Stimulated activated CD4-positive, alpha-beta T cell treated with anti-CD3 and anti-CD28 coated beads, Interleukin-12 subunit alpha, Interleukin-12 subunit beta, amount 100 ng/mL, for 48 hours (primary cell): ENCODE measurements at places on chromosomes 7 and 10.

GRCh38 chr7:143257501-143257900 is 5.7 kb upstream of the GSTK1 start:
- DNase-seq = no peak

DNA sequence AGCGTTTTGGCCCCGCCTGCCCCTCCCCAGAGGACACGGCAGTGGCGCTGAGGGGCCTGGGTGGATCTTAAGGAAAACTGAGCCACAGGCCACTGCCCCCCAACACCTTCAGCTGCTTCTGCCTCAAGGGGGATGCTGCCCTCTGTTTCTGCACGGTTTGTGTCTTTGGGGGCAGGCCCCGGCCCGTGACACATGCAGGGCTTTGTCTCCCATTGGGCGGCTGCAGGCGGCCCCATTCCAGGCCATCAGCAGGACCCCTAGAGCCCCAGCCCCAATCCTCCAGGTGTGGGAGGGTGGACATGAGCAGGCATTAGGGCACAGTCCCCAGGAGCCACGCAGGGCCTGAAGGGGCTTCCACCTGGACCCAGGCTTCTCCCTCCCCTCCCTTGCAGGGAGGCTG is 25.3 kb upstream of the PPP2R2D start:
- DNase-seq = no peak

DNA sequence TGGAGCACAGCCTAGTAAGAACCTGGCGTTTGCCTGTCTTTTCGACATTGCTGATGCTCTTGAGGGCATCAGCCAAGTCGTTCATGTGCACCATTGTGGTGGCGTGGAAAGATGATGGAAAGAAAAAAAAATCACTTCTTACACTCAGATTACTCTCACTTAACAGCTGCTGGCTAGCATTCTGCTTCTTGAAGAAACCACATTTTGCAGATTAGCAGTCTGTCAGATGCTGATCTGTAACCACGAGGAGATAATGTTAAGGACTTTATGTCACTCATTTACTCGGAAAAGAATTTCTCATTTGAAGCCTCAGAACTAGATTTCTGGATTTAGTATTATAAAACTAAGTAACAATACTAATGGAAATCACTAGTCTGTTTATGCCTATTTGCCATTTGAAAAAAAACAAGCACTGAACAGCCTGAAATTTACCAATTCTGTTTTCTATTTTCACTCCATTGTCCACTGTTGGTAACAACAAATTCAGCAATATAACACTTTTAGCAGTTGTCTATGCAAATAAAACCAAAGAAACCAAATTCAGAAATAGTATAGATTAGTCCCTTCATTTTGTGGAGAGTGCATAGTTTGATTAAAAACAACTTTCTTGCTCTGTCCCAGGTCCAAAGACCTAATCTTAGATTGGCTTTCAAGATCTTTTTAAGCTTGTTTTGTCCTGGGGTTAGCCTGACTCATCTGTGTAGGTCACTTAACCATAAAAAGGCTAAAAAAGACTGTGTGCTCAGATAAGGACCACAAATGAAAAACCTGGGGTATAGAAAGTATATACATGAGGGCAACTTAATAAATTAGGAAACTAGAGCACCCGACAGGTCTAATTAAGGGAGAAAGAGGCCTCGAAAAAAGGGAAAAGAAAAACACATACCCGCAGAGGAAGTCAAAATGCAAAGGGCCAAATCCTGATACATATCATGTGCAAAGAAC is 67.5 kb downstream of the NT5C2 start:
- no peak for DNase-seq

DNA sequence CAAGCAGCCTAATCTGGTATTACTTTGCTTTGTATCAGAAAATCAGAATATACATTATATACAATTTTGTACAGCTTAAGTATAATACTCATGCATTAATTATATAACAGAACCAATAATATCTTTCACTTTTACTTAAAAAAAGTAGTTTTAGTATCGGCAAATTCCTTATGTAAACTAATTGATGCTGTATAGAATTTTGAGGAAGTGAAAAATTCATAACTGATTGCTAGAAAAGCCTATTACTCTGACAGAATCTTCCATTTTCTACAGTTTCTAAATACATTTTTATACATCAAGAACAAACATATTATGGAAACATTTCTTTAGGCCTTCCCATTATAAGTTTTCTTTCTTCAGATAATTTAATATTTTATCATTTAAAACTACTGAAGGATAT is 124.0 kb upstream of the GPR22 start:
- no peak for DNase-seq

- no peak for DNase-seq
These were observed 716.6 kb upstream of the GALNT17 start for GRCh38 chr7:70415179-70415972.

DNA sequence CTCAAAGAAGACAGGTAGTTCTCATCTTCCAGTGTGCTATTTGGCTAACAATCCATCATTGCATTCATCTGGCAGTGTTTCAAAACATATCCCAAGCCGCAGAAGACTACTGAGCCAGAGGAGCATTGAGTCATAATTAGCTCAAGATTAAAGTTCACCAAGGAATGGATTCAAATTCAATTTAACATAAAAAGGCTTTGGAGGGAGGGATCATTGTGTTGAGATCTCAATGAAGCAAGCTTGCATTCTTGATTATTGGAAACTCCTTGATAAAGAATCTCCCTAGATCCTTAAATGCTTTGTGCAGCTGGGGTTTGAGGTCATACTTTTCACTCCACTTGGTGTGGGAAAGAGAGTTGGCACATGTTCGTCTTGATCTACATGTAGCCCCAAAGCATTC is 142.8 kb upstream of the SEMA3A start:
- no peak for DNase-seq

GRCh38 chr10:72563327-72563932 is 62.4 kb downstream of the MICU1 start:
- peak; percentile 30 for DNase-seq

GRCh38 chr10:113455947-113456346 is 96.9 kb upstream of the HABP2 start:
- DNase-seq = no peak

DNA sequence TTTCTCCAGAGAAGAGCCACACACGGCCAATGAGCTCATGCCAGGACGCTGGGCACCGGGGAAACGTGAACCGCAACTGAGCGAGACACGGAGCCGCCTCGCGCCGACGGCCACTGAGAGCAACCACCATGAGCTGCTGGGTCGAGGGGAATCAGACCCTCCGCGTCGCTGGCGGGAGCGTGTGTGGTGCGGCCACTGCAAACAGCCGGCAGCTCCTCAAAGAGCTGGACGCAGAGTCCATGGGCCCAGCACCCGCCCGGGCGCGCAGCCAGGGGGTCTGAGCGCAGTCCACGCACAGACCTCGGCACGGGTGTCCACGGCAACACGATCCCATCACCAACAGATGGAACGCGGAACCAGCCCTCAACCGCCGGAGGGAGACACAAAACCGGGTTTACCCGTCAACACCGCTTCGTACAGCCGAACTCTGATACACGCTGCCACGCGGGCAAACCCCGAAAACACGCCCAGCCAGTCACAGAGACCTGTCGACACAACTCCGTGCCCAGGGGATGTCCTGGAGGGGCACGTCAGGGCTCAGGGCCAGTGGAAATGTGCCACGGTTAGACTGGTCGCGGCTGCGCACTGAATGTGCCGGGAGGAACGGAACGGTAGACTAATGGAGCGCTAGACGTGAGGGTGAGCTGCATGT is 147.1 kb downstream of the ELFN1 start:
- DNase-seq = no peak

DNA sequence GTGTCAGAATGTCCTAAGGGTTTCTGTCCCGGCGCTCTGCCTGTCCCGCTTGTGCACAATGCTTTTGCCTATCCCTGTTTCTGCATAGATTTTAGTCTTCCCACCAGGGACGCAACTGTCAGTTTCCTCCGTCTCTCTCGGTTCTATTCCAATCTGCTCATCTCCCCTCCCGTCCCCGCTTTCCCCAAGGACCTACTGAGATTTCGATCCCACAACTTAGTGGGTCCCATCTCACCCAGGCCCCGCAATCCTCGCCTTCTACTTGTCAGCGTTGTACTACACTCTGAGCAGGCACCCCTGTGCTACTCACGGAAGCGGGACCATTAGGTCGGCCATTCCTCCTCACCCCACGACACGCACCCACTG is 519 bp upstream of the ZNF655 start:
- no peak for DNase-seq

GRCh38 chr7:33669251-33669670 is 236.1 kb upstream of the BMPER start:
- DNase-seq = no peak

DNA sequence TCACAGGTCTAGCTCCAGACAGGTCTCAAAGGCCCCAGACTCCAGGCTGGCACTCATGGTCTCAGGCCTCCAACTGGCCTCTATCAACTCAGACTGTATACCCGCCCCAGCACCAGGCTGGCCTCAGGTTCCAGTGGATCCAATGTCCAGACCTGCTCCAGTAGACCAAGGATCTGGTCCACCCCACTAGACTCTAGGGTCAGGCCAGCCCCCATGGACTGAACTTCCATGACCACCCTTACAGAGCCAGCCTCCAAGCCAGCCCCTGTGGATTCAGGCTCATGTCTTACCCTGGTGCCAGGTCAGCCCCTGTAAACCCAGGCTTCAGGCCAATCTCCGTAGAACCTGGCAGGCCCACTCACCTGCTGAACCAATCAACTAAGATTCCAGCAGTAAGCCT is 16.8 kb upstream of the GNAT3 start:
- no peak for DNase-seq

DNA sequence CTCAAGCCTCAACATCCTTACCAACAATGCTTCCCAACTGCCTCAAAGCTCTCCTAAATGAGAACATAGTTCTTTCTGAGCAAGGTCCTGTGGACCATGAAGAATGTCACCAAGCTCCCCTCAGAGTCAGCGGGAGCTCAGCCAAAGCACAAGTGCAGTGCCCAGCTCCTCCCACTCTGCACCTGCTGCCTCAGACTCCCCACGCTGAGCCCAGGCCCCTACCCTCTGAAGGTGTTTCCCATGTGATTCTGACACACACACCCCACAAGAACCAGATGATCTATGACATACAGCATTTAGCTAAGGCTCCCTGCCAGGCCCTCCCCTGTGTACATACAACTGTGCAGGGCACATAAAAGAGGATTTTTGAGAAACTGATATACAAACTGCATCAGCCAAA is 19.2 kb downstream of the ERCC6 start:
- no peak for DNase-seq

GRCh38 chr10:74991435-74991834 is 120.0 kb upstream of the SAMD8 start:
- DNase-seq = no peak

DNA sequence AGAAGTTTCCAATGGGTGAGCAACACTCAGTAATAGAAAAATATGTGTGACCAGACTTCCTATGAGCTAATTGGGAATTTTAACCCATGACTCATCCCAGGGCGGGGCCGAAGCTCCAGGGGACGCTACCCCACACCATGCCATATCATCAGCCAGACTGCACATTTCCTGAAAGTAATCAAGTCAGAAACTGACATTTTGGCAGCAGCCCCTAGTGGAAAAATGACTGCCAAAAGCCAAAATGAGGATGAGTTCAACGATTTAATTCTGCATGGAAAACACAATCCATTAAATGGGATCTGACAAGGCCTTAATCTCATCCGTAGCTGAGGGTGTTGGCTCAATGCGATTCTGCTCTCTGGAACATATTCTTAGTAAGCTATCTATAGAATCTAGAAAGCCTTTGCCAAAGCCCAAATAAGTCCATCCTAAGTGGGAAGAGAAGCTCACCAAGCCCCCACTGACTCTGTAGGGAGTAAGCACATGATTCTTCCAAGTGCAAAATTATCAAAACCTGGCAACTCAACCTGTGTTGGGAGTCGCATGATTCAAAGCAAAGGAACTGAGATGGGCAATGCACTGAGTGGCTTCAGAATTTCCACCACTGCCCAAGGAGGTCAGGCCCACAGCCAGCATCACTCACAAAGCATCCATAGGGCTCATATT is 93.1 kb upstream of the PDE1C start:
- DNase-seq = no peak

- DNase-seq = no peak
These were observed 3.1 kb downstream of the STARD3NL start for GRCh38 chr7:38181111-38181510.

- DNase-seq = no peak
These were observed 37.7 kb downstream of the HABP2 start for GRCh38 chr10:113590581-113590980.

DNA sequence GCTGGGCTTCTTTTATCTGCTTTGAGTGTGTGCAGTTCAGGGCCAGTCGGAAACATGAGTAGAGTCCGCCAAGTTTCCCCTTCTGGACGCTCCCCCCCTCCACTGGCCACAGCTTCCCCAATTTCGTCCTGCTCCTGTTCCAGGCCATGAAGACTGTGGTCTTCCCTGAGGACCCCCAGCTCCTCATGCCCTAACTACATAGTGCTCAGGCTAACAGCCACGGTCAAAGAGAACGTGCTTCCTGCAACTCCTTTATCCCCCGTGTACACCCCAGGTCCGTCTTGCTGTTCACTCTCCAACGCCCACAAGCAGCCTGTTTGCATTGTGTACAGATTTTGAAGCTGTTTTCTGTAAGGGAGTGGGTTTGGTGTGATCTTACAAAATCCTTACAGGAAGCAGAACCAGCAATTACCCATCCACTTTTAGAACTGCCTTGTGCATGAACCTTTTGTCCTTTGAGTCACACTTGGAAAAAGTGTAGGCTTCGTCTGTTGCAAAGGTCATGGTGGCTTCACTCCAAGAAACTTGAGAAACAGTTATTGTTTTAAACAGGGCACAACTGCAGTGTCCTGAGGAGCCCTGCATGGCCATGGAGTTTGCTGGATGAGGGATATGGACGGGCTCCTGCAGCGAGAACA is 77.0 kb upstream of the FAM20C start:
- no peak for DNase-seq

DNA sequence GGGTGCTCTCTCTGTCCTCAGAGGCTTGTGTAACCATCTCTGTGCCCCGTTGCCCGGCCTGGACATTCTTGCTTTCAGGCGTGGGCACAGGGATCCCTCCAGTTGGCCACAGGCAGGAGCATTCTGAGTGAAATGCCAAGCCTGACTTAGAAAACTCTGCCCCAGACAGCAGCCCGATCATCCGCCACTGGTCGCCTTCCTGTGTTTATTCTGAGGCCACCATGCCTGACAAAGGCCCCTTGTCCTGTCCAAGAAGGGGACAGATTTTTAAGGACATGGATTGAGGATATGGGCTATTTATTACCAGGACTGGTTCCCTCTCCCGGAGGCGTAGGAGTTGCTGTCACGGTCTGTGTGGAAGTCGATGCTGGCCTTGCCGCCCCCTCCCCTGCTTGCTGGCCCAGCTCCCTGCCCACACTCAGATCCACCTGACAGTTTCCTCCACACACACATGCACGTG is 54.3 kb downstream of the SPOCK2 start:
- DNase-seq = no peak

GRCh38 chr10:132255489-132256344 is 52.0 kb downstream of the STK32C start:
- DNase-seq = no peak

- no peak for DNase-seq
These were observed 467.9 kb upstream of the PODXL start for GRCh38 chr7:132024290-132024689.
